HuH-7 (cell line): ENCODE measurements at places on chromosomes 2 and 18.
A peak's percentile ranks its signal among the peaks of the same experiment; 100 is the strongest.

DNA sequence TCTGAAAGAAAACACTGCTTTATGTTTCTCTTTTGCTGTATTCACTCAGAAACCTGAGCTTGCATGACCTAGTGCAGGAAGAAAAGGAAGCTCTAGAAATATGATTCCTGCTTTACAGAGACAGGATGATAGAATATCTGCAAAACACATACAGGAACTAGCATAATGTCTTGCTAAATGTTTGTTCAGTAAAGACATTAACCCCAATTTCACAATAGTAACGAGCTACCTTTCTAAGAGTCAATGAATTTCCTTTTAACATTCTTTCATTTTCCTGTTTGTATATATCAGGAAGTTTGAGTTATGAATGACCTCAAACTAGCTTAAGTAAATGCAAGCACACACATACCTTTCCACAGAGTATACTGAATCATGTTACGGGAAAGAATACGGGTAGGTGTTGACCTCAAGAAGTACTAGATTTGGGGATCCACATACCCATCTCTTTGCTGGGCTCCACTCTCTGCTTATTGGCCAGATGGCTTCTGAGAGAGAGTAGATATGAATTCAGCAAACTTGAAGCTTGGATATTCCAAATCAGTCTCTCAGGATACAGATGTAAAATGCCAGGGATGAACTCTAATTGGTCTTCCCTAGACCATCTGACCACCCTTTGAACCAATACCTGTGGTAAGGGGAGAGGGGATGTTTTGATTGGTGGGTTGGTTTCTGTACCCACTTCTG, 18.2 kb upstream of the ACSL3 start:
- DNase-seq: peak; percentile 64

DNA sequence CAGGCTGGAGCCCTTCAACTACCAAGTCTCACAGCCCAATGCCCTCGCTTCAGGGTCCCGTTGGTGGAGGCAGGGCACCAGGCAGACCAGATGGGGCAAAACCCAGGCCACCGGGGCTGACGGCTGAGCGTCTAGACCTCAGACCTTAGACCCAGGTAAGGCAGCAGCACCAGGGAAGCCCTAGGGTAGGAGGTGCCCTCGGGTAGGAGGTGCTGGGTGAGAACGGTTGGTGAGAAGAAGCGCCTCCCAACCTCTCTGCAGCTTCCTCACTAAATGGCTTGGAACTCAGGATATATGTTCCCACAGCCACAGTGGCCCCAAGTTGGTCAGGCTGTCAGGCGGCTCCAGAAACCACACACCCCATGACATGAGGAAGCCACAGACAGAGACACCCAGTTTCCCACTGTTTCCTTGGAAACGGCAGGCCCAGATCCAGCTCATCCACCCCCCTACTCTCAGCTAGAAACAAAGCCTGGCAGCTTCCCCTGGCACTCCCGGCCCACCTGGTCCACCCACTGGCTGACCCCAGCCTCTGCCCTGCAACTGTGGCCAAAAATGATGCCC, 13.1 kb upstream of the MLPH start:
- DNase-seq: no peak

DNA sequence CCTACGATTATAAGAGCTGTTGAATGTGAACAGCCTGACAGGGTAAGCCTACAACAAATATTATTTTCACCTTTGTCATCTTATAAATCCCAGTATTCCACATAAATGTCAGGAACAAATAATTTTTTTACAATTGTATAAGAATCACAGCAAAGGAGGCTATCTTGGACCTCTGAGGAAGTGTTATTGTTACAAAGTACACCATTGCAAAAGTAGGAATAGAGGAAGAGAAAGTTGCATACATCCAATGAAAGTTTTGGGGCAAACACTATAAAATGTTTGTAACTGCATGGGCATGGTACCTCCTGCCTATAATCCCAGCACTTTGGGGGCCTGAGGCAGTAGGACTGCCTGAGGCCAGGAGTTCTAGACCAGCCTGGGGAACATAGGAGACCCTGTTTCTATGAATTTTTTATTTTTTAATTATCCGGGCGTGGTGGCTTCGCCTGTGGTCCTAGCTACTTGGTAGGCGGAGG, 715 bp upstream of the MEMO1 start:
- no peak for DNase-seq

DNA sequence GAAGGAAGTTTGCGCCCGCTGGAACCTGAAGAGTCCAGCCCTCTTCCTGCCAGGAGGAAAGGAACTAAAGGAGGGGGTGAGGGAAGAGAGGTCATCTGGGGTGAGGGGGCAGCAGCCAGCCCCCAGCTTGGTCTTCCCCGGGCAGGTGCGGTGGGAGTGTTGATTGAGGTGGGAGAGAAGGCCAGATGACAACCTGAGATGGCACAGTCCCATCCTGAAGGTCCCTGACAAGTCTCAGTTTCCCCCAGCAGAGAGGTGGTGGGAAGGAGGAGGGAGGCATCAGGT, 240.9 kb downstream of the HAUS1 start:
- no peak for DNase-seq

- peak; percentile 10 for DNase-seq
These were observed 61.0 kb downstream of the C2orf76 start for GRCh38 chr2:119305497-119306195.

DNA sequence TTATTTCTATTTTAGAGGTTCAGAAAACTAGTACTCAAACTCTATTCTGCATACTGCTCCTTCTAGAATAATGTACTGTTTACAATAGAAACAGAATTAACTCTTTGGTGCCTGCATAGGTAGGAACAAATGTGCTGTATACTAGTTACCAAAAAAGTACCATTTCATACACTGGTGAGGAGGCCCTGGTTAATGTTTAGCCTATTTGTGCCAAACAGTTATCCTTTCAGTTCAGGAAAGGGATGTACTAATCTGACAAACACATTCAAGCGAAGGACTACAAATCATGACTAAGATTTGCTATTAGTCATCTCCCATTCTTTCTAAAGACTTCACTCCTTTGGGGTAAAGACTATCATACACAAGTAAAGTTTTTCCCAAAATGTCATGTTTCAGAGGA, 47.4 kb downstream of the EXOC6B start:
- DNase-seq: no peak

DNA sequence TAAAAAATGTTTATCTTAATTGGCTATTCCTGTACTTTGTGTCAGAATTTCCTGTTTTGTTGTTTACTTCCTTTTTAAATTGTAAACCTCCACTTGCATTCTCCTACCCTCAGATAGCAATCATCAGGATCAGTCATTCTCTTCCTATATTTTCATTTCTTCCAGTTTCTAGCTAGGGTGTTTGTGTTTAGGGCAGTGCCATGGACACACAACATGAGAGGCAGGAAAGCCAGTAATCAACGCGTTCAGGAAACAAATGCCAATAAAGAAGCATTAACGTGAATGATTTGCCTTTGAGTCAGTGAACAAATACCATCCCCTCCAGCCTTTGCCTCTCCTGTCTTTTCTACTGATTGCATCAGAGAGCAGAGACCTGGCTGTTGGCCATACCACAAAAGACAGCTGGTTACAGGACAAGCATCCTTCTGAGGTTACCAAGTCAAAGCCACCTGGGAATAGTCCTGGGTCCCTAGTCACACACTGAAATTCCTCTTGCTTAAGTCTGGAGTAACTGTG, 56.7 kb upstream of the FHL2 start:
- peak; percentile 13 for DNase-seq

GRCh38 chr2:152407806-152408205, 72.8 kb downstream of the FMNL2 start:
- no peak for DNase-seq

DNA sequence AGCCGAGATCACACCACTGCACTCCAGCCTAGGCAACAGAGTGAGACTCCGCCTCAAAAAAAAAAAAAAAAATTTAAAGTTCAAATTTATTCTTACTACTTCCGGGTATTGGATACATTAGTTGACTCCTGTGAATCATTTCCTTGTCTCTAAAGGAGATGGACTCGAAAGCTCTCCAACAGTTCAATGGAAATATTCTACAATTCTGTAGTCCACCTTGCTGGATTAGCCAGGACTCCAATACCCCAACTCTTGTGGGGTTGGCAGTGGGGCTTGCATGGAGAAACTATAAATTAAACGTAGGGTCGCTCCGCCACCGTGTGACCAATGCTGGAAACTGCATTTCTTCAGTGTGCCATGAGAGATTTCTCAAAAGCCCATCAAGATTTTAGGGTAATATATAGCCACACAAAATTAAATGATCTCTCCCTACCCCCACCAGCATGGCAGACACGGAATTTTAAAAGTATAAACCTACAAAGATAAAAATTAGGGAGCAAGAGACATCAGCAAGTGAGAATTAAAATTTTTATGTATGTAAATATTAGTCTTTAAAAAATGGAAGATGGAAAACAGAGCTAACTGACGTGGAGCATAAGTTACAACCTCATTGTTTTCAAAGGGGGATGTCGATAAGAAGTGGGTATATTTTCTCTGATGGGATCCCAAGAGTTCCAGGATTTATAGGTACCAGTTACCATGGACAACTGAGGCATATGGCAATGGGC, 27.8 kb upstream of the GAREM2 start:
- DNase-seq: peak; percentile 55

DNA sequence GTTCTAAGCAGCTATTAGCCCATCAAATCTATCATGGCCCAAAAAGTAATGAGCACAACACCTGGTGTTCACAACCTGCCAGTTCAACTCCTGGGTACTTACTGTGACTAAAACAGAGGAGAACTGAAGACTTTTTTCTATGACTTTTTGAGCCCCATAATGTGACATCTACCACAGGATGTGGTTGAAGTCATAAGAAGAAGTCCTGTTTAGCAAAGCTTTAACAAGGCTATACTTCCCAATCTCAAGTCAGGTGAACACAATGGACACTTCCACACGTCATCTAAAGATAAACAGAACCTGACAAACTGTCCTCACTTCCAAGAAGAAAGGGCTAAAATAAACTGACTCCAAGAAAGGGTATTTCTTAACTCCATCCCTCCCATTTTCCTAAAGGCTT, 138.8 kb downstream of the ATAD2B start:
- DNase-seq: no peak

GRCh38 chr18:75696391-75696790, 268.9 kb upstream of the SMIM21 start:
- no peak for DNase-seq

DNA sequence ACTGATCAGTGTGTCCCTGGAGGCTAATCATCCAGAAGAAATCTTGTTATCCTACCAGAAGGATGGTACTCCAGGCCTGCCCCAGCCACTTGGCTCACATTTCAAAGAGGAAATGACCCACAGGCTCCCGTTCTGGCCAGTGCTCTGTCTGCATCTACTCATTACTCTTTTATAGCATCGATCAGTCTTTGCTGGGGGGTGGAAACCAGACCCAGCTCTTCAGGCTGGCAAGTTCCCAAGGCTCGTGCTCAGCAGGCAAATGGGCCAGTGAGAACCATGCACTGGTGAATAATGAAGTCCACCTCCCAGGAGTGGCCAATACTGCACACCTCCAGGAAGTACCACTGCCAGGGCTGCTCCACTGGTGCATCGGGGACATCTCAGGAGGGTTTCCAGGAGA, 38.8 kb downstream of the DNER start:
- no peak for DNase-seq

DNA sequence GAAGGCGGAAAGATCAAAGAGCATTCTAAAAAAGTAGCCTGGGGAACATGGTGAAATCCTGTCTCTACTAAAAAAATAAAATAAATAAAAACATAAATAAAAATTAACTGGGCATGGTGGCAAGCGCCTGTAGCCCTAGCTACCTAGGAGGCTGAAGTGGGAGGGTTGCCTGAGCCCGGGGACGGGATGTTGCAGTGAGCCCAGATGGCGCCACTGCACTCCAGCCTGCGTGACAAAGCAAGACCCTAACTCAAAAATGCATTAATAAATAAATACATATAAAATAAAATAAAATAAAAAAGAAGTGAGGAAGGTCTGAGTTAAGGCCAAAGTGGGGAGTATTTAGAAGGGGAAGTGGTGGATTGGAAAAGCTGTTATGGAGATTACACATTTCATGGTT, 1.3 kb upstream of the PSMD14 start:
- no peak for DNase-seq

DNA sequence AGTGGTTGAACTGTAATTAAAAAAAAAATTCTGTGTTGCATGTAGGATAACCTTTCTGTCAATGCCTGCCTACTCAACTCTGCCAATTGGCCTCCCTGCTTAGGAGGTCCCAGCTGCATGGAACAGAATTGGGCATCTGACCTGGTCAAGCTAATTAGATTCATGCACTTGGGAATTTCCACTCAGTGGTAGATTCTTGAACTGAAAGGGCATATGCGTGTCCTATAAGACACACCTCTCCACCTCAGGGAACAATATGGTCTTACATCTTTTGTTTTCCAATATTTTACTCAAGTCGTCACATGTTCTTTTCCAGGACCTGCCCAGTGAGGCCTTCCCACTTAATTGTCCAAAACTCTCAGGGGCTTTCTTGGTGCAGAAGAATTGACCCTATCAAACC, 68.1 kb upstream of the TLK1 start:
- no peak for DNase-seq

GRCh38 chr18:28594034-28594433, 417.1 kb upstream of the CDH2 start:
- DNase-seq: no peak

DNA sequence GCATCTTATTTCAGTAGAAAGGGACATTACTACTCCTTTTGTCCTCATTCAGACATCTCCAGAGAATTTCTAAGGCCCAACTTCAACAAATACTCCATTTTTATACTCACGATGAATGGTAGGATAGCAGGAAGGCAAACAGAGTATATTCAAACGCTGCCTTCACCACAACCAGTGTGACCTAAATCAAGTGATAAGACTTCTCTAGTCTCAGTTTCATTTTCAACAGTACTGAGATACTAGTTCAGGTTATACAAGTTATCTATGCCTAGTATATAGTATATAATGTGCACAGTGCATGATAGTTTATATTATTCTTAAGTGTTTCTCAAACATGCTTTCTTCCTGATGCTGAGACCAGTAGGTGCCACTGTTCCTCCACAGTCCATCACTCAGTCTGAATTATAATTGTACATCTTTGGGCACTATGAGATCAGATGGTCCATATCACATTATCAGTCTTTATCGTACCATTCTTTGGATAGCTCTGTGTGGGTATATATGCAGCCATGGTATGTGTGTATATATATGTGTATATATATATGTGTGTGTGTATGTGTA, 66.3 kb upstream of the RPE start:
- DNase-seq: no peak

GRCh38 chr2:37564356-37564755, 107.1 kb downstream of the CDC42EP3 start:
- DNase-seq: no peak

- DNase-seq: no peak
These were observed 14.1 kb upstream of the PMAIP1 start for GRCh38 chr18:59885579-59886163.

GRCh38 chr18:62617793-62618591, 95.2 kb downstream of the ZCCHC2 start:
- no peak for DNase-seq

DNA sequence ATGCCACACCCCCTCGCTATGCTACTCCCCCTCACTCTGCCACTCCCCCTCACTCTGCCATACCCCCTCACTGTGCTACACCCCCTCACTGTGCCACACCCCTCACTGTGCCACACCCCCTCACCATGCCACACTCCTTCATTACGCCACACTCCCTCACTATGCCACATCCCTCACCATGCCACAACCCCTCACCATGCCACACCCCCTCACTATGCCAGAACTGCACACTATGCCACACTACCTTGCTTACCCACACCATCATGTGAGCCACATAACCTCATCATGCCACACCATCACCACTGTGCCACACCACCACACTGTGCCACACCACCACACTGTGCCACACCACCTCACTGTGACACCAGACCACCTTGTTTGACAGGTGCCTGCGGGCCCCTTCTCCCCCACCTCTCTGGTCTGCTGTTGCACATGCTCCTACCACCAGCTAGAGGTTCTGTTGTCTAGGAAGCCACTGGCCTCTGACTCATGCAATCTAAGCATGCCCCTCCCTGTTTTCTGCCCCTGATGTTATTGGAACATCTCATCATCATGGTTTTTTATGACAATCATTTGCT, 22.0 kb downstream of the MARCHF4 start:
- DNase-seq: no peak
